MG63 (cell line): ENCODE measurements at places on chromosomes 5 and 9. TPM values are rescaled to one million over a fixed set of nuclear protein-coding genes. Genes with fewer than 3 reads are reported as not detected.

Gene FAM81B
- total RNA-seq: not detected in 2 replicates

Gene AK6
- 35.2 and 49.9 TPM in 2 replicates for total RNA-seq

Gene PCDHGA1
- total RNA-seq: 0.42 and 0.56 TPM in 2 replicates

Gene C5orf63
- 2.5 and 12.2 TPM in 2 replicates for total RNA-seq

Gene FGFR4
- 51.3 and 96.6 TPM in 2 replicates for total RNA-seq

DNA sequence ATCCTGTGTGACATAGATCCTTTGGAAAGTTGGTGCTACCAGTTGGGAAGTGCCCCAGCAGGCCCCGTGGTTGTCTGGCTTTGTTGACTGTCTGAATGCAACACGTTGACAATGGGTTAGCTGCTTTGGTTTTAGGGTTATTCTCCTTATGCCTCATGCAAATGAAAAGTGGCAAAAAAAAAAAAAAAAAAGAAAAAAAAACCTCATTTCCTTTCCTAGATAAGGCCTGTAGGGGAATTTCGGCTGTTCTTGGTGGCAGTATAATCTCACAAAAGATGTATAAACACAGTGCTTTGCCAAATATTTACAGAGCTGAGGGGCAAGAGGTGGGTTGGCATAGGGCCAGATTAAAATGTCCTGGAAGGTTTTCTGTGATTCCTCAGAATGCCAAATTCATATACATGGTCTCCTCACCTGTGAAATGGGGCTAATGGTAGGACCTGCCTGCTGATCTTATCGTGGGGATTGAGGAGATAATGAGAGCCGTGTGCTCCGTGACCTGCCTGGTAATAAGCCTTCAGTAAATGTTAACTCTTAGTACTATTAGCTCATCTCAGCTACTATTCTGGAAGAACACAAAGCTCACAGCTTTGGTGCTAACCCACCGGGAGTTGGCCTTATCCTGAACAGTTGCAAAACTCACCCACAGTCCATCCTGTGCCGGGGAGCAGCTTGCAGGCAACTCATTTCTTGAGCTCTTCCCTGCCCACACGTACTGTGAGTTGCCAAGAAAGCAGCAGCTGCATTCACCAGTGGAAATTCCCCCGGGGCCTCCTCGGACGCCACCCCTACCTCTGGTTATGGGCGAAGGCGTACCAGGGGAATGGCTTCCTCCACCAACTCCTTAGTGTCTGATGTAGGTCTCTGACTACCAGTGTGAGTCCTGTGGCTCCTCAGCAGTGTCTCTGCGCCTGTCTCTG lies 220.3 kb downstream of the NR3C1 start:
- DNase-seq: no peak

DNA sequence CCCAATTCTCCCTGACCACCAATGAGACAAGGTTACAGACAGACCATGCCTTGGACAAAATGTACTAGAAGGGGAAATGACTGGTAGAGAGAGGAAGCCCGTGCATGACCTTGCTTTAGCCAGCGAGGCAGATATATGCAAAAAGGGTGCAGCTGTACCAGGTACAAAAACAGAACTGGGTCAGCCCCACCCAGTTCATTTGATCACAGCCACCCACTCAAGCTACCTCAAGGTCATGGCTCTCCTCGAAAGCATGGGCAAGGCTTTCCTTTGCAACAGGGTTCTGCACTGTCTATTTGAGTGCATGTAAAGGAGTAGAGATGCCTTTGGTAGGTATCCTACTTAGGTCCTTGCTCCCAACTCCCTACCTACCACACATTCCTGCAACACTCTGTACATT lies 33.3 kb downstream of the TLE1 start:
- DNase-seq: no peak

DNA sequence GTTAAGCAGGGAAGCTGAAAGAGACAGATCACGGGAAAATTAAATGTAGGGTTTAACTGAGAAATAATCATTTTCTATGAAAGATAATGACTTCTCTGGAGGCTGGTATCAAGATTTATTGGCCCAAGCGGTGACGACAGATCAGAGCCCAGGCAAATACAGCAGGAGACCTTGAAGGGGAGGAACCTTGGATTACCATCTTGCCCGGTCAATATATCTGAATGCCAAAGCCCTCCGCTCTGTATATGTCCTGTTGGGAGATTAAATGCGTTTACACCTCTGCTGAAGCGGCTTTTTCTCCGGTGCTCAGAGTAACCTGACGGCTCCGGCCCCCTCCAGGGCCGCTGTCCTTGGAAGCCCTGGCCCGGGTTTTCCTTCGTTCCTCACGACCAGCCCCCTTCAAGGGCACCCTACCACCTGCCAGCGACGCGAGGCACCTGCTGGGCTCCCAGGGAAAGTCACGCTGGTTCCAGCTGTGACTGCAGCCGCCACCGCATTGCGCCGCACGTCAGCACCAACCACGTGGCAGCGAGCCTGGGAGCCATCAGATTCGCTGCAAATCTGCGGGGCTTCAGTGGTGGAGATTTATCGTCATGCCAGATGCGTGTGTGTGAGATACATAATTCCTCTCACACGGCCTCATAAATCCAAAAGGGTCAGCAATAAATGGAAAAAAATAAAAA lies 4.4 kb upstream of the QSOX2 start:
- no peak for DNase-seq

- DNase-seq: no peak
Observed at GRCh38 chr9:20242510-20243189, 379.6 kb downstream of the MLLT3 start.

- DNase-seq: no peak
Observed at GRCh38 chr5:151051931-151052608, 28.8 kb downstream of the TNIP1 start.

DNA sequence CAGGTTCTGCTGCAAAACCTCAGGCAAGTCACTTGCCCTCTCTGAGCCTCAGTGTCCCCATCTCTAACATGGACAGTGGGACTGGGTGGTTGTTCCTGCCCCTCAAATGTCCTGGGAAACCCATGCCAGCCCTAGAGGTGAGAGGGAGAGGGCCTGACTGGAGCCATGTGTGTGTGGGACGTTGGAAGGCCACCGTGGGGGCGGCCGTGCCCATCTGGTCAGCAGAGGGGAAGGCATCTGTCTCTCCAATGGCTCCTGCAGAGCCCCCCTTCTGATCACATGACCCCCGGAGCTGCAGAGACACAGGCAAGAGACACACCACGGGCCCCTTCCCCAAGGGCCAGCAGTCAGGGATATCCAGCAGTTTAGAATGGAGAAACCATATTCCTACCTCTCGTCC lies 1.7 kb downstream of the DNM1 start:
- DNase-seq: no peak

- no peak for DNase-seq
Observed at GRCh38 chr9:35108946-35109575, 6.1 kb upstream of the STOML2 start.

DNA sequence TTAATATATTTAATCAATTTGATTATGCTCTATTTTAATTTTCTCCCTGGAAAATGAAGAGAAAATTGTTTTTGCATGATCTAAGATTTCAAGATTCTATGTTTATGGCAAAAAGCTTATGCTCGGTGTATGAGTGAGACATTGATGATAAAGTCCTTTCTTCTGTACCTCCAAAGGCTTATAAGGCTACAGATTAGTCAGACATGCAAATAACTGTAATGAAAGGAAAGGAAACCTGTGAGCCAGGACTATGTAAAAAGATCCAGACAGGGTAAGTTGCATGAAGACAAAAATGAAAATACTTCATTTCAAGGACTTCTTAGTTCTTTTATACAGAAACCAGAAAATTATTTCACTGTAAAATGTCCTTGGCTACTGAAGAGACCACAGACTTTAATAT lies 52.2 kb upstream of the EDIL3 start:
- no peak for DNase-seq
